ENCODE measurements at places on chromosomes 5 and 9.
A peak's percentile ranks its signal among the peaks of the same experiment; 100 is the strongest.

DNA sequence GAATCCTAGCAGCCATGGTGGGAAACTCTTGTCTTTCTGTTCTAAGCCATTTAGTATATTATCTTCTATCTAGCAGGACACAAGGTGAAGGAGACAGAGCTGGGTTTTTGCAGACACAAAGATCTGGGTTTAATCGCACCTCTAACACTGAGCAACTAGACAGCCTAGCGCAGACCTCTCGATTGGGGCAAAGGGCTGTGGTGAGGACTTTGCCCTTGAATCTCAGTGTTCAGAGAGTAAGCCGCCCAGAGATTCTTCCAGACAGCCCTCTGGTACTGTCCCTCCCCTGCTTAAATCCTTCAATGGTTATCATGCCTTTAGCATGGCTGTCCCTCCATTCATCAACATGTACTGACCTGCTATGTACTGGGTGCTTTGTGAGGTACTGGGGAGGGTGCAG lies 128.1 kb downstream of the CRB2 start:
- no peak for DNase-seq

- DNase-seq, result no peak
Measured at GRCh38 chr9:117917873-117918272, 213.7 kb downstream of the TLR4 start.

GRCh38 chr9:115122937-115123336 lies 5.0 kb upstream of the TNC start:
- DNase-seq, result no peak

GRCh38 chr5:66701244-66701643 lies 105.1 kb downstream of the MAST4 start:
- peak; percentile 18 for DNase-seq

- DNase-seq, result no peak
Measured at GRCh38 chr9:72396247-72397091, 31.5 kb upstream of the ZFAND5 start.

GRCh38 chr9:121947775-121948174 lies 145.3 kb downstream of the TTLL11 start:
- DNase-seq, result no peak

DNA sequence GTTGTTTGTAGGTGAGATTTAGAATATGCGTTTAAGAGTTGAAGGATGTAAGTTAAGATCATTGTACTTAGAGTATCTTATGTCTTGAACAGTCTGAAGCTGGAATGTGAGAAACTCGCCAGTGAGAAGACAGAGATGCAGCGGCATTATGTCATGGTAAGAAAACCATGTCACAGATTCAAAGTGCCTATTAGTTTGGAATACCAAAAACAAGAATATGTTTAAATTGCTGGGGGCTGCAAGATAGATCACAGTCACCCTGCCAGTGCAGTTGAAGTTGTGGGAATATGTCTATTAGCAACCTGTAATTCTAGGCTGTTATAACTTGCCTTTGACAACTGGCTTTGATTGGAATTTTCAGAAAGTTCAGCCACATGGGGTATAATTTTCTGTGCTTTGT lies 3.0 kb downstream of the TLE4 start:
- no peak for DNase-seq
